T-cell (primary cell): ENCODE measurements at places on chromosomes 11 and 22. TPM values are rescaled to one million over a fixed set of nuclear protein-coding genes. Genes with fewer than 3 reads are reported as not detected.
A peak's percentile ranks its signal among the peaks of the same experiment; 100 is the strongest.

Gene PLAAT5
- total RNA-seq, result 0.23 TPM

Gene CD44
- 781 TPM for total RNA-seq

Gene DRAP1
- total RNA-seq, result 66.6 TPM

Gene APOA5
- total RNA-seq, result not detected

Gene LRRC32
- 0.77 TPM for total RNA-seq

DNA sequence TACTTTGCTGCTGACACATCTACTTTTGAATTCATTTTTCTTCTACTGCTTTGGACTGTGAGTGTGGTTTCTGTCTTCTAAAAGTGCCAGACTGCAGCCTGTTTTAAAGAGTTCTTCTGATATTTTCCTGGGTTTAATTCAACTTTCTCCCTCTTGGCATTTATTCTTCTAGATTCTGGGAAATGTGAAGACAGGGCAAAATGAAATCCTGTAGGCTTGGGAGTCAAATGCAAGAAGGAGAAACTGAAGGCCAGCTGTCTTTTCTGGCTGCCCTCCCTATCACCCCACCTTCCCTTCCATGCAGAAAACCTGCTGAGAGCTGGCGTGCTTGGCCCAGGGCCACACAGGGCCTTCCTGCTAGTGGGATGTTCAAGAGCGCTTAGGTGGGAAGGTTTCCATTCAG is 7.6 kb downstream of the ZNF70 start:
- H3K4me1 ChIP-seq, result no peaks in the 10 kb centered on the region
- no peak overlapping the region for H3K27ac ChIP-seq
- no peak for DNase-seq
- H3K36me3 ChIP-seq, result peaks cover 17% of the 10 kb centered on the region
- H3K27me3 ChIP-seq, result no peaks in the 10 kb centered on the region

DNA sequence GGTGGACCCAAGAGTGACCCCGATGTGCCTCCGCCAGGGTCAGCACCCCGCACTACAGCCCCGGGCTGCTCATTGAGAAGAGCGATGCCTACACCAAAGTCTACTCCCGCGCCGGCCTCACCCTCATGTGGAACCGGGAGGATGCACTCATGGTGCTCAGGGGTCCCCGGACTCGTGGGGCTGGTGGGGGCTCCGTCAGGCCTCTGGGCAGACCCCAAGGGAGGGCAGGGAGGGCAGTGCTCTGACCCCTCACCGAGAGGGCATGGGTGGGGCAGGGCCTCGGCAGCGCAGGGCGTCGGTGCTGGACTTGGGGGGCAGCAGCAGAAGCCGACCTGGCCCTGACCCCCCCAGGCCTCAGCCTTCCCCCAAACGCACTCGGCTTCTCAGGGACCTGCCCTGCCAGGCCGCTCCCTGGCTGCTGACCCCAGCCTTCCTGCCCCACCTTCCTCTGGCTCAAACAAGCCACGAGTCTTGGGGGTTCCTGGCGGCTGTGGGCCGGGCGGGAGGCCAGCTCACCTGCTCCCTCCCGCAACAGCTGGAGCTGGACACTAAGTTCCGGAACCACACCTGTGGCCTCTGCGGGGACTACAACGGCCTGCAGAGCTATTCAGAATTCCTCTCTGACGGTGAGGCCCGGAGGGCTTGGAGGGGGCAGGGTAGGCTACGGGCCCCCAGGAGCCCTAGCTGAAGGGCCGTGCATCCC is 2.9 kb downstream of the MUC2 start:
- H3K27ac ChIP-seq, result no peak overlapping the region
- H3K27me3 ChIP-seq, result no peaks in the 10 kb centered on the region
- no peak overlapping the region for H3K4me3 ChIP-seq
- no peak for DNase-seq
- no peaks in the 10 kb centered on the region for H3K4me1 ChIP-seq

- DNase-seq, result no peak
- H3K4me1 ChIP-seq, result no peaks in the 10 kb centered on the region
- H3K36me3 ChIP-seq, result no peaks in the 10 kb centered on the region
- H3K27ac ChIP-seq, result no peak overlapping the region
- H3K27me3 ChIP-seq, result no peaks in the 10 kb centered on the region
- no peak overlapping the region for H3K4me3 ChIP-seq
These were observed 304.8 kb upstream of the PITPNB start for GRCh38 chr22:28223826-28224225.

DNA sequence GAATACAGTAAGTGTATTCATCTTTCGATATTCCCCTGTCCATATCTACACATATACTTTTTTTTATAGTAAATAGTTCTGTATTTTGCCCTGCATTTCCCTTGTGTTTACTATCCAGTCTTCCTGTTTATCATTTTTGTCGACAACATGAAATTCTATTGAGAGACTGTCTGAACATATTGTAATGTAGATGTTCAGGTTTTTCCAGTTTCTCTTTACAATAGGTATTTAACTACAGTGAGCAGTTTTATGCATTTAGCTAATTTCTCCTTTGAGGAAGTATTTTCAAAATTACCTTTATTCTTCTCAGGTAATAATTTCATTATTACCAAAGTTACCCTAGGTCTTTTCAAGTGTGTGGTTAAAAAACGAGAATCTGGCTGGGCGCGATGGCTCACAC is 16.7 kb downstream of the PIK3IP1 start:
- peak overlapping the region; percentile 65 for H3K27ac ChIP-seq
- no peak for DNase-seq
- no peaks in the 10 kb centered on the region for H3K27me3 ChIP-seq
- peaks cover 61% of the 10 kb centered on the region for H3K36me3 ChIP-seq
- H3K4me3 ChIP-seq, result no peak overlapping the region
- H3K4me1 ChIP-seq, result peaks cover 78% of the 10 kb centered on the region

GRCh38 chr22:46731246-46732040 is 6.6 kb downstream of the CERK start:
- no peaks in the 10 kb centered on the region for H3K27me3 ChIP-seq
- H3K27ac ChIP-seq, result peak overlapping the region; percentile 48
- peaks cover 27% of the 10 kb centered on the region for H3K4me1 ChIP-seq
- DNase-seq, result no peak
- H3K4me3 ChIP-seq, result no peak overlapping the region
- peaks cover 9% of the 10 kb centered on the region for H3K36me3 ChIP-seq
